ENCODE measurements at places on chromosomes 11 and 22. TPM values are rescaled to one million over a fixed set of nuclear protein-coding genes. Genes with fewer than 3 reads are reported as not detected.
A peak's percentile ranks its signal among the peaks of the same experiment; 100 is the strongest.

GRCh38 chr22:32165681-32166080 lies 6.6 kb upstream of the C22orf42 start:
- peaks cover 6% of the 10 kb centered on the region for H3K27me3 ChIP-seq
- no peak overlapping the region for H3K27ac ChIP-seq
- H3K4me3 ChIP-seq, result no peak overlapping the region
- DNase-seq, result no peak

GRCh38 chr11:13318498-13319295 lies 41.1 kb downstream of the BMAL1 start:
- H3K27me3 ChIP-seq, result no peaks in the 10 kb centered on the region
- H3K4me3 ChIP-seq, result no peak overlapping the region
- peak overlapping the region; percentile 12 for H3K27ac ChIP-seq
- H3K4me1 ChIP-seq, result peaks cover 52% of the 10 kb centered on the region

GRCh38 chr11:128628686-128629085 lies 41.3 kb upstream of the ETS1 start:
- peaks cover 76% of the 10 kb centered on the region for H3K4me1 ChIP-seq
- peak overlapping the region; percentile 78 for H3K27ac ChIP-seq
- H3K36me3 ChIP-seq, result no peaks in the 10 kb centered on the region
- no peaks in the 10 kb centered on the region for H3K27me3 ChIP-seq
- H3K4me3 ChIP-seq, result no peak overlapping the region
- DNase-seq, result peak; percentile 5

DNA sequence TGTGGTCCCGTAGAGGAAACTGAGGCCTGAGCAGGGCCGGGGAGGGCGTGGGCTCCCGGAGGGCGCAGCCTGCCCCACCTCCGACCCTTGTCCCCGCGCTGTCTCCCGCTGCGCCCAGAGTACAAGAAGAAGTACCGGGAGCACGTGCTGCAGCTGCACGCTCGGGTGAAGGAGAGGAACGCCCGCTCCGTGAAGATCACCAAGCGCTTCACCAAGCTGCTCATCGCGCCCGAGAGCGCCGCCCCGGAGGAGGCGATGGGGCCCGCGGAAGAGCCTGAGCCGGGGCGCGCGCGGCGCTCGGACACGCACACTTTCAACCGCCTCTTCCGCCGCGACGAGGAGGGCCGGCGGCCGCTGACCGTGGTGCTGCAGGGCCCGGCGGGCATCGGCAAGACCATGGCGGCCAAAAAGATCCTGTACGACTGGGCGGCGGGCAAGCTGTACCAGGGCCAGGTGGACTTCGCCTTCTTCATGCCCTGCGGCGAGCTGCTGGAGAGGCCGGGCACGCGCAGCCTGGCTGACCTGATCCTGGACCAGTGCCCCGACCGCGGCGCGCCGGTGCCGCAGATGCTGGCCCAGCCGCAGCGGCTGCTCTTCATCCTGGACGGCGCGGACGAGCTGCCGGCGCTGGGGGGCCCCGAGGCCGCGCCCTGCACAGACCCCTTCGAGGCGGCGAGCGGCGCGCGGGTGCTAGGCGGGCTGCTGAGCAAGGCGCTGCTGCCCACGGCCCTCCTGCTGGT lies 1.9 kb downstream of the NLRP6 start:
- H3K4me1 ChIP-seq, result peaks cover 61% of the 10 kb centered on the region
- H3K36me3 ChIP-seq, result no peaks in the 10 kb centered on the region
- H3K27me3 ChIP-seq, result no peaks in the 10 kb centered on the region
- peak; percentile 56 for DNase-seq

The CCDC116 gene
- 0.16 TPM for total RNA-seq

DNA sequence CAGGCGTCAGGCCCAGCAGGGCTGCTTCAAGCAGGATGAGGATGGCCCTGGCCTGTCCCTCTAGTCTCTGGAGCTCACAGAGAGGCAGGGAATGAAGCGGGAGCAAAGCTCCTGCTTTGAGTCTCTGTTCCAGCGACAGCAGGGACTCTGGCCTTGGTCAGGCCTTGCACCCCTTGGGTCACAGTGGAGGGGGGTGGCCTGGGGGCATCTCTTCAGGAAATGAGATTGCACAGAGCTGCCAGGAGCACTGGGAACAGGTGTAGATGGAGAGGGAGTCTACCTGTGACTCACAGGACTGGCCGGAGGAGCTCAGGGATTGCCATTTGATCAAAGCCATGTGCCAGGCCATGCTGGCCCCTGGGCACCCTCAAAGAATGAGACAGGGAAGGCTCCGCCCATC lies 1.6 kb downstream of the ANO1 start:
- no peaks in the 10 kb centered on the region for H3K36me3 ChIP-seq
- no peak overlapping the region for H3K4me3 ChIP-seq
- no peak for DNase-seq
- H3K27me3 ChIP-seq, result peaks cover 8% of the 10 kb centered on the region
- no peaks in the 10 kb centered on the region for H3K4me1 ChIP-seq
